ENCODE measurements at places on chromosomes 16 and 17.
A peak's percentile ranks its signal among the peaks of the same experiment; 100 is the strongest.

DNA sequence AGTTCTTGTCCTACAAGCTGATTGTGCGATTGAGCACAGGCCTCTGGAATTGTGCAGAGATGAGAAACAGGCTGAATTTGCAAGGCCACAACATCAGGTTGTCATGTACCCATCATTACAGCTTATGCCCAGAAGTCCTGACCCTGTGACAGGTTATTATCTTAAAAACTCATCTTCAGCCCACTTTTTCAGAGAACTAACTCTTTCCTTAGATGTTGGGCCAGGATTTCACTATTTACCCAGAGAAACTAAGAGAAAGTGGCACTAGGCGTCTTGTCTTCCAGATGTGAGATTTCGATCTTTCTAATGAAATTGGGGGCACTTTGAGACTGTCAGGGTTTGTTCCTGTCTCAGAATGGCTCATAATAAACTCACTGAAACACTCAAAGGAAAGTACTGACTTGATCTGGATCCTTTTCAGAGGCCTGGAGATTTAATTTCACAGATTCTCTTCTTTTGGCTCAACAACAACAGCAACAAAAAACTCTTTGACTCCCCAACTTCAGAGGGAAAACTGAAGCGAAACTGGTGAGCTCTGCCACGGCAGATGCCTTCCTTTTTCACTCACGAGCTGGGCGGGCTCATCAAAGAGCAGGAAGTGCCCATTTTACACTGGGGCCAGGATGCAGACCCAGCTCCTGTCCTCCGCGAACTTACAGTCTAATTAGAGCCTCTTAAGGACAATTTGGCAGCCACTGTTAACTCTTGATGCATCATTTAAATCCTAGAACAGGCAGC is 17.7 kb upstream of the SLC12A3 start:
- no peak for DNase-seq
- peaks cover 10% of the 10 kb centered on the region for H3K4me1 ChIP-seq
- H3K36me3 ChIP-seq: peaks cover 30% of the 10 kb centered on the region
- no peaks in the 10 kb centered on the region for H3K27me3 ChIP-seq

DNA sequence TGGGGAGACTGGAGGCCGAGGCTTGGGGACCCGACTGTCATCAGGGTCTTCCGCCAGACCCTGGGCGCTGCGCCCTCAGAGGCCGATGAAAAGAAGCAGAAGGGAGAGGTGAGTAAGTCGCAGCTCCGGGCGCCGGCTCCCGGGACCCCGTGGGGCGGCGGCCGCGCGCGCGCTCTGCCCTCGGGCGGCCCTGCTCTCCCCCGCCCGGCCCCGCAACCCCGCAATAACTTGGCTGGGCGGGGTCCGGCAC is 392 bp upstream of the ABHD15 start:
- no peaks in the 10 kb centered on the region for H3K27me3 ChIP-seq
- peak overlapping the region; percentile 95 for H3K4me3 ChIP-seq
- DNase-seq: no peak
- no peaks in the 10 kb centered on the region for H3K36me3 ChIP-seq
- peak overlapping the region; percentile 91 for H3K27ac ChIP-seq
- peaks cover 10% of the 10 kb centered on the region for H3K4me1 ChIP-seq

DNA sequence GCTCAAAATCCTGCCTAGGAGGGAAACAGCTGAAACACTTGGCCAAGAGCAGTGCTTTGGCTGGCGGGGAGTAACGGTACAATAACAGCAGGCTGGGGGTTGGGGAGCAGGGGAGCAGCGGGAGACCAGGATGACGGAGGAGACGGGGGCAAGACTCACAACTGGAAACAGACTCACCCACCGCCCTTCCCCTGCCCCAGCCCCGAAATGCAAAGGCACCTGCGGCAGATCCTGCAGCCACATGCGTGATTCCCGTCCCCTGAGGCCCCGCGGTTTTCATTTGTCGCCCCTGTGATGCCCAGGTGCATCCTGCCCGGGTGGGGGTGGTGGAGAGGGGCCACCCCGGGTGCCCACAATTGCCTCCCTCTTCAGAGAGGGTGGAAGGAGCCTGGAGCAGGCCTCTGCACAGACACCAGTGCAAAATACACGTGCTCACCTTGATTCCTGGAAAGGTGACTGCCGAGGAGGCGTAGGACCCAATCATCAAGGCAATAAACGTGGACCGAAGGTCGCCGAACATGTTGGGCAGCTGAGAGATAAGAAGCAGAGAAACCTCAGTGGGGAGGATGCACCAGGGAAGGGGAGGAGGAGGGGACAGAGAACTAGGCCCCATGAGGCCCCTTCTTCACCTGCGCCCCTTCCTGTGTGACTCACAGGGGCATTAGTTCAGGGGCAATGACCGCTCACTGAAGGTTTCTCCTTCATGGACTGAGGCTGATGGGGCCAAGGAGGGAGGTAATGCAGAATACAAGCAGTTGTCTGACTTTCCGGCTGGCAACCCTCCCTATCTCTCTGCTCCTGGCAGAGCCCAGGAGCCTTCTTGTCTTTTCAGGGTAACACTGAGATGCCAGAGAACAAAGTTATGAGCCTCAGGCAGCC is 30.4 kb upstream of the PITPNA start:
- no peak for DNase-seq
- H3K4me3 ChIP-seq: no peak overlapping the region
- H3K27me3 ChIP-seq: no peaks in the 10 kb centered on the region
- H3K4me1 ChIP-seq: peaks cover 12% of the 10 kb centered on the region
- no peaks in the 10 kb centered on the region for H3K36me3 ChIP-seq

- DNase-seq: no peak
- no peaks in the 10 kb centered on the region for H3K4me1 ChIP-seq
- H3K27ac ChIP-seq: no peak overlapping the region
Observed at GRCh38 chr16:12750554-12750918, 53.2 kb downstream of the CPPED1 start.

DNA sequence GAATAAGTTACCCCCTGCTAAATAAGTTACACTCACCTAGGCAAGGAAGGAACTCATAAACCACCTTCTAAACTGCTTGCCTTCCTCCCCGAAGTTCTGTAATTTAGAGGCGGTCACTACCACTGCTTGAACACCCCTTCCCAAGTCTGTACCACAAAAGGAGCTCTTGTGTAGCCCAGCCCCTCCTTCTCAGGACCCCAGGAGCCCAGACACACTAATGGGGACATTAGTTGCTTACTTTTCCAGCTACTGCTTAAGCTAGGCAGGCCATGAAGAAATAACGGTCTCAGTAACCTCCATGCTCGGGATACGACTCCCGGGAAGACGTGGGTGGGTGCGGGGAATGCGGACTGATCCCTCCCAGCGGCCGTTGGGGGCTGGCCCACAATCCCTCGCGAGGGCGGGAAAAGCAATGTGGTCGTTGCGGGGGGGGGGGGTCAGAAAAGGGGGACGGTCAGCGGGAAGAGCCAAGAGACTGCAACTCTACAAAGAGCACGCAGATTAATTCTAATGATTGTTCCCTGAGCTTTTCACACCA is at the start of gene TEX14:
Gene TEX14, minus strand, starts transcription at position 345 of the 538 bp plus-strand sequence. CDS start 40,044 bp downstream, outside the sequence.
- H3K4me3 ChIP-seq: peak within 1 kb of the TSS; percentile 60
- H3K27ac ChIP-seq: peak within 1 kb of the TSS; percentile 84
- no peak for DNase-seq

DNA sequence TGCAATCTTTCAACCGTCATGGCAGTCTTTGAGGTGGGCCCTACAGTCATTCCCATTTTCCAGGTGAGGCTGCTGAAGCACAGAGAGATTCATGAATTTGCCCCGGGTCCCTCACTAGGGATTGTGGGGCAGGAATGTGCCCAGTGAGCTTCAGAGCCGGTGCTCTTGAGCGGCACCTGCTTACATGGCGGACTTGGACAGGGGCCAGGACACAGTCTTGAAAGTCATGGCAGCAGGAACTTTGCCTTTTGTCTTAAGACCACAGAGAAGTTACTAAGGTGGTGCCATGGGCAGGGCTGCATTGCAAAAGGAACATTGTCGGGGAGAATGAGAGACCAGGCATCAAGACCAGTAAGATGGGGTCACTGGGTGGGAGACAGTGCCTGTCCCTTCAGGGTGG is 363.4 kb downstream of the FOXL1 start:
- peak overlapping the region; percentile 9 for H3K27ac ChIP-seq
- DNase-seq: no peak
- H3K4me1 ChIP-seq: peaks cover 5% of the 10 kb centered on the region
- H3K36me3 ChIP-seq: no peaks in the 10 kb centered on the region
- no peak overlapping the region for H3K4me3 ChIP-seq

GRCh38 chr17:49878931-49879904 is 31.3 kb upstream of the TAC4 start:
- DNase-seq: no peak
- H3K4me3 ChIP-seq: no peak overlapping the region
- no peak overlapping the region for H3K27ac ChIP-seq
- H3K36me3 ChIP-seq: no peaks in the 10 kb centered on the region

DNA sequence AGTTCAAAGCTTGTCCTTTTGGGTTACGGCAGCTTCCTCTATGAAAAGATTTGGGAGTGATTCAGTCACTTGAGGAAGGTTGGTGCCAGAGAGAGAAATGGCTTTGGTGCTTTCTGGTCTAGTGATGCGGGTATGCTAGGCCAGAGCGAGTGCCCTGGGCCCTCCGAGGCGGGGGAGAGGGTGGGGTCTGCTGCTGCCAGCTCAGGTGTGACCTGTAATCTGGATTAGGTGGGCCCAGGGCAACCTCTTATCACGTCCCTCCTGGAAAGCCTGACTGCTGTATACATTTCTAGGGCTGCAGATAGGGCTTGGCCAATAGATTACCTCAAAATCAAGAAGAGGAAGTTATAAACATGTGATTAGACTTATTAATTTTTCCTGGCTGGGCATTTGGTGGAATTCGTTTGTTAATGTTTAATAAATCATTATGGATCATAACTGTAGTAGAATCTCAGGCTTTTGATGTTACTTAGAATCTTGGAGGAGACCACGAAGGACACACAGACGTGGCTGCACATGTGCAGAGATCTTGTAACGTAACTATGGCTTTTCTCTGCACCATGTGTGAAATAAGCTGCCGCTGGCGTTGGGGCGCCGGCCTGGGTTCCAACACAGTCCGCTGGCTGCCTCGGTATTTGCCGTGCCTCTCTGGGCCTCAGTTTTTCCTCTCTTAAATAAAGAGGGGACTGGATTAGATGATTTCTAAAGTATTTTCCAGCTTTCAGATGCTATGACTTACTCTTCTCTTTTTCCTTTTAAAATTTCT is 1.2 kb downstream of the IRF8 start:
- H3K27ac ChIP-seq: no peak overlapping the region
- H3K4me1 ChIP-seq: no peaks in the 10 kb centered on the region
- no peaks in the 10 kb centered on the region for H3K27me3 ChIP-seq

GRCh38 chr16:56108056-56108471 is 83.2 kb upstream of the GNAO1 start:
- DNase-seq: no peak
- H3K27ac ChIP-seq: no peak overlapping the region
- no peaks in the 10 kb centered on the region for H3K36me3 ChIP-seq
- no peak overlapping the region for H3K4me3 ChIP-seq
- H3K4me1 ChIP-seq: no peaks in the 10 kb centered on the region
- H3K27me3 ChIP-seq: no peaks in the 10 kb centered on the region

DNA sequence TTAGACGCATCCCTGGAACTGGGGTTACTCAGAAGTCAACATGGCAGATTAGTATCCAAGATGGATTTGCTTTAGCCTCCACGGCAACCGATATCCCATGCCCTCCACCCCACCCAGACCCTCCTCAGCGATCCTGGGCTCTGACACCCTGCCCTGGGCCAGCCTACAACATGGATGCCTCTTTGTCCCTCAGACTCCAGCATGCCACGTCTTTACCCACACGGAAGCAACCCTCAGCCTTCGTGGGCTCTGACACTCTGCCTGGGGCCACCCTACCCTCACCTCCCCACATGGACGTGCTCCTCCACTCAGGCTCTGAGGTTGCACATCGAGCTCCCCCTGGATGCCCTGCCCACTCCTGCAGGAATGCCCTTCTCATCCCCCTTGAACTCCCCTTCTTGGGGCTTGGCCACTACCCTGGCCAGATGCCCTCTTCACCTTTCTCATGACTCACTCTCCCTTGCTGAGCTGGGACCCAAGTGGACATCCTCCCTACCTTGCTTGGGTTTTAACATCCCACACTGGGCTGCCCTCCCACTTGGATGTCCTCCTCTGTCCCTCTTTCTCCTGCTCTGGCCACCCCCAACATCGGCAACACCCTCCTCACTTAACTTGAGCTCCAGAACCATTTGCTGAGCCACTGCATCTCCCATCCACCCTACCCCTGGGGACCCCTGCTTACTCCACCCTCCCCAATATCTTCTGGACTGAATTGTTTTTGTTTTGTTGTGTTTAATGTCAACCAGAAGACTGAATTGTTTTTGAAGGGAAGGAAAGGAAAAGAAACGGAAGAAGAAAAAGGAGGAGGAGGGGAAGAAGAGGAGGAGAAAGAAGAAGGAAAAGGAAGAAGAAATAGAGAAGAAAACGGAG is 18.3 kb upstream of the TMEM92 start:
- no peaks in the 10 kb centered on the region for H3K27me3 ChIP-seq
- peaks cover 23% of the 10 kb centered on the region for H3K4me1 ChIP-seq
- H3K36me3 ChIP-seq: no peaks in the 10 kb centered on the region
- no peak overlapping the region for H3K27ac ChIP-seq
- DNase-seq: no peak

DNA sequence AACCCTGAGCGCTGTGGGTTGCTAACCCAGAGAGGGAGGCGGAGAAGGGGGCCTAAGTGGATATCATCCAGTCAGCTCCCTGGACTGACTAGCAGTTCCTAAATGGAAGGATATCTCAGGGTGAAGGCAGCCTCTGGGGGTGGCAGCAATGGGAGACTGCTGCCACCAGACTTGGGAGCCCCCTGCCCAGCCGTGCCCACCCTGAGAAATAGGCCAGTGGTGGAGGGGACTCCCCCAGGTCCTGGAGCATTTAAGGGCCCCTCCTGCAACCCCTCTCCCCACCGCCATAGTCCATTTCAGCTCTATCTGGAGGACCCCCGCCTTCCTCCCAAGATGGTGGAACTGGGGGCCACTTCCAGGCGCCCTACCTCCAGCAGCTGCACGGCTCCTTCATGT is 8.4 kb downstream of the TSPOAP1 start:
- H3K4me1 ChIP-seq: peaks cover 2% of the 10 kb centered on the region
- H3K27me3 ChIP-seq: no peaks in the 10 kb centered on the region
- no peak overlapping the region for H3K4me3 ChIP-seq
- no peaks in the 10 kb centered on the region for H3K36me3 ChIP-seq
- no peak for DNase-seq

GRCh38 chr16:2033057-2033908 is 6.6 kb downstream of the NHERF2 start:
- H3K36me3 ChIP-seq: peaks cover 4% of the 10 kb centered on the region
- peak overlapping the region; percentile 58 for H3K4me3 ChIP-seq
- peaks cover 23% of the 10 kb centered on the region for H3K4me1 ChIP-seq
- peak overlapping the region; percentile 97 for H3K27ac ChIP-seq
- no peaks in the 10 kb centered on the region for H3K27me3 ChIP-seq

- DNase-seq: no peak
- H3K27me3 ChIP-seq: no peaks in the 10 kb centered on the region
- peaks cover 52% of the 10 kb centered on the region for H3K36me3 ChIP-seq
- no peaks in the 10 kb centered on the region for H3K4me1 ChIP-seq
- no peak overlapping the region for H3K27ac ChIP-seq
- no peak overlapping the region for H3K4me3 ChIP-seq
Observed at GRCh38 chr16:70483426-70483825, 29.0 kb downstream of the FCSK start.

- H3K4me1 ChIP-seq: no peaks in the 10 kb centered on the region
- H3K27ac ChIP-seq: peak overlapping the region; percentile 61
- no peak overlapping the region for H3K4me3 ChIP-seq
- DNase-seq: no peak
- peaks cover 5% of the 10 kb centered on the region for H3K36me3 ChIP-seq
Observed at GRCh38 chr16:74501484-74502478, 80.5 kb upstream of the CLEC18B start.

- DNase-seq: no peak
- H3K36me3 ChIP-seq: peaks cover 15% of the 10 kb centered on the region
- H3K4me3 ChIP-seq: no peak overlapping the region
- H3K27ac ChIP-seq: no peak overlapping the region
- no peaks in the 10 kb centered on the region for H3K4me1 ChIP-seq
Observed at GRCh38 chr17:3647769-3648555, 11.4 kb downstream of the CTNS start.

Data from ascending aorta (tissue), 2 donors.